ENCODE measurements at places on chromosomes 7 and 10.

DNA sequence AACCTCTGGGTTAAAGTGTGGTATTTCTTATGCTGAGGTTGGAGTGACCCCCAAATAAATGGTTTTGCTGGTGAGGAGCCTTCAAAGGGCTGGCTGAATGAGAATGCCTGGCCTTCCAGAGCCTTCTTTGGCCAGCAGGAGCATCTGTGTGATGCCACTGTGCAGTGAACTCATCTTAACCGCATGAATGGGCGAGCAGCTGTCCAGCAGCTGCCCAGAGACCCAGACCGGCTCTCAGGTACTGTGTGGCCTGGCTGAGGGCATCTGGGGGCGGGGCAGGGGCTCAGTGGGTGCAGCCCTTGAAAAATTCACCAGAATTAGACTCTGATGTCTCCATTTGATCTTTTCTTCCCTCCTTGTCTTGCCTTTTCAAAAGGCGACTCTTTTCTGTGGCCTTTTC, 59.0 kb downstream of the SYPL1 start:
- DNase-seq, result no peak

GRCh38 chr10:7902413-7902812, 84.1 kb downstream of the TAF3 start:
- no peak for DNase-seq

GRCh38 chr10:59960751-59961150, 54.4 kb upstream of the CCDC6 start:
- DNase-seq, result no peak

GRCh38 chr10:128863411-128863810, 603.6 kb upstream of the MGMT start:
- no peak for DNase-seq

DNA sequence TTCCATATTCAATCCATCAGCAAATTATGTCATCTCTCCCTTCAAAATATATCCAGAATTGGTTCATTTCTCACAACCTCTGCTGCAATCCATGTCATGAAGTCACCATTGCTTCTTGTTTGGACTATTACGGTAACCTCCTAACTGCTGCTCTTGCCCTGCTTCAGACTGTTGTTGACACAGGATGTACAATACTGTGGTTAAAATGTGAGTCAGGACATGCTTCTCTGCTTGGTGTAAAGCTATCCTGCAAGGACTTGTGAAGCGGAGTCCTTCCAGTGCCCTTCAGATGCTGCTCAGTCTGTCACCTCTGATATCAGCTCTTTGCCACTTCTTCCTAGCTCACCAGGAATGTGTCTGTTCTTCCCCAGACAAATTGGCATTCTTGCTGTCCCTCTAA, 10.4 kb upstream of the NXPH1 start:
- no peak for DNase-seq

DNA sequence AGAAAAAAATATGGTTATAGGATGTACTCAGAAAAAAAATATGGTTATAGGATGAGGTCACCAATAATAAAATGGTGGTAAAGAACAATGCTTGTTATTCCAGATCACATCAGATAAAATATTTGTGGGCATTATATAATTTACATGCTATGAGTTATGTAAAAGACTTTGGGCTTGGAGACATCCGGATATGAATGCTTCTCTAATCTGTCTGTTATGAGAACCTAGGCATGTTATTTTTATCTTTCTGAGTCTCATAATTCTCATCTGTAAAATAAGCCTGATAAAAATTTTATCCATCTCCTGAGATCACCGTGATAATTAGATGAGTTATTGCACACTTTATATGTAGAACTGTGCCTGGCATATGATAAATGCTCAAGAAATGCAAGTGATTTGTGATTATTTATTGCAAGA, 37.8 kb downstream of the DKK1 start:
- DNase-seq, result no peak

- DNase-seq, result peak; percentile 66
Measured at GRCh38 chr10:133159950-133160825, at the start of gene KNDC1. TSS of gene KNDC1 (plus strand) at chr10:133160219. CDS start at chr10:133160468, 249 bp downstream.

GRCh38 chr7:1027242-1028043, 16.9 kb upstream of the GPR146 start:
- no peak for DNase-seq

DNA sequence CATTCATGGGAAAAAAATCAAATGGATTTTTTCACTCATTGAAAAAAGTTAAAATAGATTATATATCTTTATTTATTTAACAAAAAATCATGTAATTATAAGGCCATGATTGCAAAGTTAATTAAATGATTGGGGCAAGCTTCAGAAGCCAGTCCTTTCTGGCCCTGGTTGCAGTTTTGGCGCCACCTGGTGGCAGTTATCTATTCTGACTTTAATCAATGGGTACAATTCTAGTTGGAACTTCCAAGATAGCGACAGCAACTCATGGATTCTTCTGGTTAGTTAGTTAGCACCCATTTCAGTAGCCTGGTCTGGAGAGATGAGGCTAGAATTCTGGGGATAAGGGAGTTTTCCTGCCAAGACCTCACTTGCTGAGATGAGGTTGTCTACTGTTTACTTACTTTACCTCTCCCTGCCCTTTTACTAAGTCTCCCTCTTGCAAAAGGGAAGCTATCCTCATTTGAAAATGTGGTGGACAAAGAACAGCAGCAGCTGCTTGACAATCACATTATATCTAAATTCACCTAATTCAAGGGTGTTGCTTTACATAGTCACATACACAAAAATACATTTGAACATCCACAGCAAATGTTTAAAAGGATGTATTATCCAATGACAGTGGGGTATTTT, 42.3 kb downstream of the NOC3L start:
- DNase-seq, result peak; percentile 28

DNA sequence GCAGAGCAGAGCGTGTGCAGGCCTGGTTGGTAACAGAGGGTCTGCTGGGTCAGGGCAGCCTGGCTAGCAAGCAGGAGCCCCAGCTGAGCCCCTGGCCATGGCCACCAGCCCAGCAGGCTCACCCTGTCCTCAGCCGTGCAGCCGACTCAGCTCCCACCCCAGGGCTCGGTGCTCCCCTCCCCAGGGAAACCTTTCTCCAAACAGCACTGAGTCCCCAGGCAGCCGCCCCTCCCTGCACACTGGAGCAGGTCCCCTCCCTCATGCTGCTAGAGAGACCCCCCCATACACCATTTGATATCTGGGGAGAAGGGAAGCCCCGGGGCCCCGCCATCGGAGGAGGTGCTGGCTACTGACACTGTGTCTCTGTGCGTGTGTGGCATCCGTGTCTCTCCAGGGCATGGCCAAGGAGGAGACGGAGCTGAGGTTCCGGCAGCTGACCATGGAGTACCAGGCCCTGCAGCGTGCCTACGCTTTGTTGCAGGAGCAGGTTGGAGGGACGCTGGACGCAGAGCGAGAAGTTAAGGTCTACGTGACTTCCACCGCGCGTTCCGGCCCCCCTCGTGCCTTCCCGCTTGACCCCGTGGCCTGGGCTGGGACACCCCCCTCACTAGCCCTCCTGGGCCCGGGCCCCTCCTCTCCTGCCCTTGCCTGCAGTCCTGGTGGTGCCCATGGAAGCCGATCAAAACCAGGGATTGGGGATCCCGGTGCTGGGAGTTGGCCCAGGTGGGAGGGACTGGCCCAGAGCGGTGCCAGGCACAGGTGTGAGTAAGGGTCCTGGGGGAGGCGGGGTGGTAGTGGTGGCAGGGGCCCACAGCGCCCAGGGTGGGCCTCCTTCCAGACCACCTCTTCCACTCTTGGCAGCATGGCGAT, 45.0 kb upstream of the DPYSL4 start:
- no peak for DNase-seq

- no peak for DNase-seq
Measured at GRCh38 chr10:29603223-29603896, 31.4 kb downstream of the SVIL start.

DNA sequence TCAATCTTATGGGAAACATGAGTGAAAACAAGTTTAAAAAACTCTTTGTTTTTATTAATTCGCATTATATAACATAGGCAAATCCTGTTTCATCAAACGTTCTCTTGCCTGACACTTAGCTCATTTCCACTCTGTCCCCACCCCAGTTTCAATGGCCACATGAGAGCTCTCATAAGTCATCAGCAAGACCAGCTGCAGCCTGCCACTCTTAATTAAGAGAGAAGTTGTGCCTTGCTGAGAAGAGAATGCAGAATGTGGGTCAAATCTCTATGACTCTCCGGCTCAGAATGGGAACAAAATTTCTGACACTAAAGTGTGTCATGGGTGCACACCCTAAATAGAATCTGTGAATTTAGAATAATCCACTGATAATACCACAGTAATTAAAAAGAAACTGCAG, 39.6 kb downstream of the ASAH2 start:
- no peak for DNase-seq

GRCh38 chr7:11655642-11656041, 176.4 kb downstream of the THSD7A start:
- no peak for DNase-seq

DNA sequence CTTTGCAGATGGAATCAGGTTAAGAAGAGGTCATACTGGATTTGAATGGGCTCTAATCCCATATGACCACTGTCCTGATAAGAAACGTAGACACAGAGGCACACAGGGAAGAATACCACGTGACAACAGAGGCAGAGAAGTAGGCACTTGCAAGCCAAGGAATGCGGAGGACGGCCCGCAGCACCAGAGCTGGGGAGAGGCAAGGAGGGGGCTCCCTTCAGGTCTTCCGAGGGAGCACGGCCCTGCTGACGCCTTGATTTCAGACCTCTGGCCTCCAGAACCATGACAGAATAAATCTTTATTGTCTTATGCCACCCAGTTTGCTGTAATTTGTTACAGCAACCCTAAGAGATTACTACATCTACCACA, 44.7 kb upstream of the TMEM213 start:
- no peak for DNase-seq

DNA sequence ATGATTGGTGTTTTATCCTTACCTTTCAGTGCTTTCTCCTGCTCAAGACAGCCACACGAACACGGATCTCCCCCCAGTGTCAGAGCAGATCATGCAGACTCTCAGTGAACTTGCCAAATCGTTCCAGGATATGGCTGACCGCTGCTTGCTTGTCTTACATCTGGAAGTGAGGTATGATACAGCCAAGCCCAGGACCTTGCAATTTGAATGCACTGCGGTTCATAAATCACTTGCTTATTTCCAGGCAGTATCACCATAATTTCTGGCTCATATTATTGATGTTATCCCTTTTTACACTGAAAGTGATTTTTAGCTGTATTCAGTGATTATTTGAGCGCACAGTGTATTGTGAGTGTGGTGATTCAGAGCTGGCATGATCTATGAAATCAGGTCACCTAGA, 129.7 kb upstream of the LRGUK start:
- DNase-seq, result no peak

GRCh38 chr7:135919071-135919841, 57.9 kb downstream of the MTPN start:
- no peak for DNase-seq

GRCh38 chr10:36236341-36236740, 594.2 kb upstream of the FZD8 start:
- no peak for DNase-seq

- DNase-seq, result no peak
Measured at GRCh38 chr10:125283836-125284614, 123.7 kb upstream of the CTBP2 start.

GRCh38 chr7:1852517-1853430, 182.7 kb downstream of the ELFN1 start:
- DNase-seq, result no peak

GRCh38 chr10:125000366-125001312, 58.7 kb downstream of the ZRANB1 start:
- DNase-seq, result no peak

GRCh38 chr7:5656233-5656632, 125.2 kb downstream of the RNF216 start:
- no peak for DNase-seq

GRCh38 chr10:132685101-132685891, 100.7 kb downstream of the NKX6-2 start:
- DNase-seq, result peak; percentile 79

- DNase-seq, result no peak
Measured at GRCh38 chr7:44846816-44847508, 925 bp downstream of the H2AZ2 start.

DNA sequence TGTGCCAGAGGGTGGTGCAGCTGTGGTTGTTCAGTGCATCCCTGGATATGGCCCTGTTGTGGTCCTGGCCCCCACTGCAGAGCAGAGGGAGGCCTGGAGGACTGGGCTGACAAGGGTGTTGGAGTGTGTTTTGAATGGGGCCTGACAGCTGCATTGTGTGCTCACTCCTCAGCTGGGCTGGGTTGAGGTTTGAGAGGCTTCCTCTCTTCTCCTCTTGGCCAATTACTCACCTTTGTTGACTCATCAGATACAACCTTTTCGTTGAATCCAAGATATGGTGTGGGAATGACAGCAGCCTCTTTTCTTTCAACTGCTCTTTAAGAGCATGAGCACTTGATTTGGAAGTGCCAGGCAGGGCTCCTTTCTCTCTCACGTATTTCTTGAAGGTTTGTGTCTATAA, 228.5 kb upstream of the COBL start:
- DNase-seq, result no peak

DNA sequence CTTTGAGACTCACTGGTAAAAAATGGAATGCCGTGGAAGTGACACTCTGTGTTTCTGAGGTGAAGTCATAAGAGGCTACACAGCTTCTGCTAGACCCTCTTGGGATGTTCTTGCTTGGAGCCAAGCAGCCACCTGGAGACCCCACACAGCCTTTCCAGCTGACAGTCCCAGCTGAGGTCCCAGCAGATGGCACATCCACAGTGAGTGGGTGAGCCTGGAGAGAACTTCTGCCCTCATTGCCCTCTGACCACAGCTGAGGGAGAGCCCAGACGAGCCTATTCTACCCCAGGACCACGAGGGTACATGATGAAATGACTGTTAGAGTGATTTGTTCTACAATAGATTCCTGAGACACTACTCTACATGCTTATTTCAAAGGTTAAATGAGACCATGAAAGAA, 44.3 kb downstream of the CXCL12 start:
- DNase-seq, result no peak

GRCh38 chr7:47551668-47552440, 30.1 kb downstream of the TNS3 start:
- DNase-seq, result no peak

- DNase-seq, result no peak
Measured at GRCh38 chr7:128059143-128059988, 28.1 kb upstream of the LRRC4 start.

GRCh38 chr7:36244429-36244828, 91.4 kb downstream of the EEPD1 start:
- DNase-seq, result no peak

GRCh38 chr10:132888898-132889490, 53.4 kb downstream of the CFAP46 start:
- no peak for DNase-seq

DNA sequence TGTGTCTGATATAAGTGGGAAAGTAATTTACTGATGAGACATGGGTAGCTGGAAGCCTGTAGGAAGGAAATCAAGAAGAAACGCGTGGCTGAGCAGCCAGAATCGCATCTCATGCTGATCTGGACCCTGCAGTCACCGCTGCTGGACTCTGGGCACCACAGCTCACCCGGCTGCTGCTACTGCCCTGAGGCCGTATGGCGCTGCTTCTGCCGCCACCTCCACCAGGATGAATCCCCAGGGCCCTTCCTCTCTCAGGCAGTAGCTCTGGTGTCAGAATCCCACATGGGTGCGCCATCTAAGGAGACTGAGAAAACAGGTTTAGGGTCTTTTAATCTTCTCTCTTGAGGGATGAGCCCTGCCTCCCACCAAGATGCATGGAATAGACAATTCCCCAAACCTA, 70.3 kb upstream of the AGK start:
- DNase-seq, result no peak
